ENCODE measurements at places on chromosomes 7 and 10.

GRCh38 chr10:11595395-11595692 is 16.1 kb downstream of the USP6NL start:
- no peak for DNase-seq

GRCh38 chr10:100669616-100670015 is 75.8 kb upstream of the PAX2 start:
- DNase-seq = no peak

DNA sequence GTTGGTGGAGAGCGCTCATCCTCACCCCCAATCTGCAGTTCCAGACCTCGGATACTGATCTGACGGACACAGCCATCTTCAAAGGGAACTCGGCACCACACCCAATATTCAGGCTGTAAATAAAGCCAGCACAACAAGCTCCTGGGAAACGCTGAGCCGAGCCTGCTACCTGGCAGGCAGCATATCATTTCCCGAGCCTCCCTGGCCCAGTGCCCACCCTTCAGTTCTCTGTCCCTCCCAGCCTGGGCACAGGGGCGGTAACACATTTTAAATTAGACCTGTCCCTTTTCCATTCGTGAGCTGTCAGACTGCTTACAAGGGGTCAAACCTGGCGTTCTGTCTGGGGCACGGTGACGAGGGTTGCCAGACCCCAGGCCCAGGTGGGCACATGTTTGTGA is 250.5 kb downstream of the ARHGAP12 start:
- DNase-seq = no peak

GRCh38 chr10:61565819-61566560 is 96.7 kb upstream of the CABCOCO1 start:
- DNase-seq = no peak

- DNase-seq = no peak
Measured at GRCh38 chr7:84809877-84810276, 377.0 kb downstream of the SEMA3D start.

- no peak for DNase-seq
Measured at GRCh38 chr7:142870566-142871259, 14.8 kb downstream of the TRPV6 start.

GRCh38 chr7:119197877-119198527 is 973.5 kb downstream of the ANKRD7 start:
- no peak for DNase-seq

DNA sequence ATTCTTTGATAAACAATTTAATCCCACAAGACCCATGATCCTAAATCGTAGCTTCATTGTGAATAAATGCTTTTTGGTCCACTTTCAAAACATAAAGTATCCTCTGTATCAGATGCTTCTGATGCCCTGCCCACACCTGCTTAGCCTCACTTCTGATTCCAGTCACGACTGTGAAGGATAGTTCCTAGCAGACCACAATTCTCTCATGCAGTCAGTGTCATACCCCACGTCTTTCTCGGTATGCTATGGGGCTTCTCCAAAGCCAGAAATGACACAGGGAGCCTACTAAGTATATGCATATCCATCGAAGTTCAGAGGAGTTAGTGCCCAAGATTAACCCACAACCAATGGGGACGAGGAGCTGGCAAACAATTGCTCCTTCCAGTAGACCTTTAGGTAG is 27.6 kb upstream of the CTNNA3 start:
- no peak for DNase-seq

- DNase-seq = no peak
Measured at GRCh38 chr10:27529010-27529783, 25.1 kb downstream of the RAB18 start.

DNA sequence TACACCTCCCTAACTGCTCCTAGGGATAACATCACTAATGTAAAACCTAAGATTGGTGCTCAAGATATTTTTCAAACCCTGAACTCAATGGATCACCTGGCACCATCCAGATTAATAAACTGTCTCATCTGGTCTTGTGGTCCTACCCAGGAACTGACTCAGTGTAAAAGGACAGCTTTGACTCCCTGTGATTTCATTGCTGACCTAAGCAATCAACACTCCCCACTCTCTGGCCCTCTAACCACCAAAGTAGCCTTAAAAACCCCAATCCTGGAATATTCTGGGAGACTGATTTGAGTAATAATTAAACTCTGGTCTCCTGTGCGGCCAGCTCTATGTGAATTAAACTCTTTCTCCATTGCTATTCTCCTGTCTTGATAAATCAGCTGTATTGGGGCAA is 6.2 kb upstream of the USP54 start:
- no peak for DNase-seq

DNA sequence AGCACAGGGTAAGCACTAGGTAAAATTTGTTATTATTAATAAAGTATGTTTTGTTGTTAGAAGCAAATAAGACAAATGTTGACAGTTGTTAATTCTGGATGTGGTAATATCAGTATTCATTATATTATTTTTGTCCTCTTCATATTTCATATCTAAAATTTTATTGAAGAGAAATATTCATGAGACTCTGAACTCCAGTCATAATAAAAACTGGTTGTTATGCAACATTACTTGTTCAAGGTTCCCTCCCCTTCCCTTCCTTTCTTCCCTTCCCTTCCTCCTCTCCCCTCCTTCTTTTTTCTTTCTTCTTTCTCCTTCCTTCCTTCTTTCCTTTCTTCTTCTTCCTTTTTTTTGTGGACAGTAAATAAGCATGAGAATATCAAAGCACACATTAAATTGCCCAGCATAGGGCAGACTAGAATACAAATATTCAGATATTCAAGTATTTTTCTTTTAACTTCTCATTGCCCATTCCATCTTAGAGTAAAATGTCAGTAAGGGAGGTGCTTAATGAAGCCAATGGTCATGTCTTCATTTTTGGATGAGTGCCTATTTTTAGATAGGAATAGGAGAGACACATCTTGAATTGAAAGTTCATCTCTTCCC is 245.0 kb downstream of the INHBA start:
- DNase-seq = no peak

DNA sequence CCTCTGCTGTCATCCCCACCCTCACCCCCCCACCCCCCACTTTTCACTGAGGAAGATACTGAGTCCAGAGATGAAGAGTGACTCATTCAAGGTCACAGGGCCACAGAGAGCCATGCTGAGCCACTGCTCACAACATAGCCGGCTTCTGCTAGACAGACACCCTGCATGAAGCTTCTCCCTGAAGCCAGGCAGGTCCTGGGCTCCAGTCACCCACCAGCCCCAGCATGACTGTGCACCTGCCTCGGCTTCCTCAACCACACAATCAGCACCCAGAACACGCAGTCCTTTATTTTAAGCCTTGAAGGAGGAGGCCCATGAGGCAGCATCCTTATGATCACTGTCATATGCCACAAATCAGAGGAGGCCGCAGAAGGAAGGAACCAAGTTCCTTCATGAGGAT is 19.2 kb upstream of the PRKAG2 start:
- no peak for DNase-seq

DNA sequence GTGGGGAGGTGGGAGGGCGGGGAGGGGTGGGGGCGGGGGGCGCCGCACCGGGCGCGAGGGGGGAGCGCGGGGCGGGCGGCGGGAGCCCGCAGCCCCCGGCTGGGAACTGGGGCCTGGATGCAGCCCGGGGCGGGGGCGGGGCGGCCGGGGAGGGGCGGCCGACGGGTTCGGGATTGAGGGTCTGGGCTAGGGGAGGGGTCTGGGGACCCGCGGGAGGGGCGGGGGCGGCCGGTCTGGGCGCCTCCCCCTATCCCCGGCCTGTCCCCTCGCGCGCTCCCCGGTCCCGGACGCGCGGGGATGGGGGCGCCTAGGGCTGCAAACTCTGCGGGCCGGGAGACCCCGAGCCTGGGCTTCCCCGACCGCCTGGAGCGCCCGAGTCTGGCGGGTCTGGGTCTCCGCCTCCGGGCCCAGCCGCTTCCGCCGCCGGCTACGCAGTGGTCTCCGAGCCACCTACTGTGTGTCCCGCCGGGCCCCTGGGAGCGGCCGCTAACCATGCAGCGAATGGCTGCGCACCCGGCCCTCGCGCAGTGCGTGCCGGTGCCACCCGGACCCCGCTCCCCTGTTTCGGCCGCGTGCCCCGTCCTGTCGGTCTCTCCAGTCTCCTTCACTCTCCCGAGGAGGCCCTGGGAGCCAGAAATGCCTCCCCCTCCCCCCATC is 375 bp upstream of the FGF8 start:
- no peak for DNase-seq

GRCh38 chr10:107480781-107481180 is 316.3 kb upstream of the SORCS1 start:
- no peak for DNase-seq

DNA sequence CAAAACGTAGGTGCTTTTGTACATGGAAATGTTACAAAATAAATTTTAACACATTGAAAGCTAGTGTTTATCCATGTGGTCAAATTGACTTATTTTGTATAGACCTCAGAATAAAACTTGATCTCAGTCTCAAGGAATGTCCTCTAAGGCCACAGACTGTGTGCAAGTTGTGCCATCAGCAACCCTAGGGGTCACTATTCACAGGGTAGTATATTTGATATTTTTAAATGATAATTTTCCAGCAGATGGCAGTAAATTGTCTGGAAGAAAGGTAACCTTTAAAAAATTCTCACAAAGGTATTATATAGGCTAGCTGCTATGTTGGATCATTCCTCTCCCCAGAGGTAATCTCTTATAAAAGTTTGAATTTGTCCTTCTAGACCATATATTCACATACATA is 12.9 kb upstream of the SNX10 start:
- DNase-seq = no peak

DNA sequence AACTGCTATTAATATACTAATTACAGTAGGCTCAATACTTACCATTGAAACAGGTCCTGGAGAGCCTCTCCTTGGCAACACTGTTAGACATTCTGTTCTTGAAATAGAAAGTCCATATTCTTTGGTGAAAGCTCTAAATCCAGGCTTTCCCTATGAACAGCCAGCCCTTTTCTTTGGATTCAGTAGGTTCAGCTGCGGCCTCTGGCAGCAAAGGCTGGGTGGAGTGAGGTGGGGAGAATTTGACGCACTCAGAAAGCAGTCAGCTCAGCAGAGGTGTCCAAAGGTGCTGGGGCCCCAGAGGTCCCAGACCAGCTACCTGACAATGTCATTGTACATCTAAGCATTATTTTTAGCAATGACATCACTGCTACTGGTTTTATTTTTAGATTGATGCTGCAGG is 146.1 kb downstream of the GRK5 start:
- no peak for DNase-seq

- DNase-seq = no peak
Measured at GRCh38 chr10:95756041-95756761, at the start of gene ENTPD1. TSS of gene ENTPD1 (plus strand) at chr10:95756163. CDS start at chr10:95756240, 77 bp downstream.

DNA sequence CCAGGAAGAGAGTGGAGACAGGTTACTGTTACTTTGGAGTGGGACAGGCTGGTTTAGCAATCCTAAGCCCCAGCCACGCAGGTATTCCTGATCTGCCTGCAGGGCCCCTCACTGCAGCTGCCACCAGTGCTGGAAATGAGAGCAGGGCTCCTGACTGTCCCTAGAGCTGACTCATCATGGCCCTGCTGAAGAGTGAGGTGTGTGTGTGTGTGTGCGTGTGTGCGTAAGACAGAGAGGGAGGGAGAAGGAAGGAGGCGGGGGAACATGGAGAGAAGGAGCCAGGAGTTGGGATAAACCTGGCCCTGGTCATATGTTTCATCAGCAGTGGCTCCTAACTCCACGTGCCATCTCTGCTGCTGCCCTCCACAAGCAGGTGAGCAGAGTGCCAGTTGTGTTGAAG is 3.6 kb downstream of the FOXI2 start:
- DNase-seq = no peak

- DNase-seq = no peak
Measured at GRCh38 chr7:156419782-156420181, 220.8 kb upstream of the RNF32 start.

DNA sequence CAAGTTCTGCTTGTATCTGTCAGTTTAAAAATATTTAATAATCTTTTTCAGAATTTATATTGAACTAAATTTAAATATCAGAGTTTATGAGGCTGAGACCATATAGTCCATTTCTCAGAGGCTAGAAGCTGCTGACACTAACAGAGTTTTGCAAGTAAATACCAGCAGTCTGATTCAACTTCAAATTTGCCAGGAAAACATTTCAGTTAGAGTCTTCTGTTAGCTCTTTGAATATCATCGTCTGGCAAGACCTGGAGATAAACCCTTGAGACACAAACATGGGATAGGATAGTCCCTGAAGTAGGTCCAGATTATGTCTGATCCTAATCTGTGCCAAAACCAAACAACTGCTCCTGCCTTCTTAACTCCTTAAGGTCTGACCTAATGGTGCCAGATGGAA is 472.8 kb upstream of the STEAP1 start:
- no peak for DNase-seq

- DNase-seq = no peak
Measured at GRCh38 chr10:110324805-110325280, 20.1 kb upstream of the SMNDC1 start.

DNA sequence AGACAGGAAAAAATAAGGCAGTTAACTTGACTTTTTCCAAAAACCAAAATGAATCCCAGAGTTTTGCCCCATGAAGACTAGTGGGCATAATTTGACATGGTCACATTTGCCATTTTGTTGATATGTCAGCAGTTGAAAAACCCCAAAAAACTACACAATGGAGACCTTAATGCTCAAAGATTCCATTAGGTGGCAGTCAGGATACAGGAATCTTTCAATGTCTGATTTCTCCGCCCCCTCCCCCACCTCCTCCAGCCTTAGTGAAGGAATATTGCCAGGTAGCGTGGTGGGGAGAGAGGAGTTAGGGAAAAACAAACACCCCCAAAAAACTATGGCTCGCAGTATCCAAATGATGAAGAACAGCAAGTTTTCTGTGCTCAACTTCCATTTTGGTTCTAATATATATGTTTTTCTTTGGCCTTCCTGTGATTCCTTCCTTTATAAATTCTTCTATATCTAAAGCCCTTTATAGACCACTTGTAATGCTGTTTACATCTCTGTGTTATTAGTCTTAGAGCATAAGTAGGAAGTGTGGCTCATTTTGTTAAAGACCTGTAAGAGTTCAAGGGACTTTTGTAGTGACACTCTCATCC is 6.7 kb upstream of the SMNDC1 start:
- DNase-seq = no peak

GRCh38 chr7:4531236-4531635 is 150.9 kb upstream of the FOXK1 start:
- no peak for DNase-seq

GRCh38 chr7:145848691-145849090 is 267.9 kb upstream of the CNTNAP2 start:
- DNase-seq = no peak

GRCh38 chr7:77351539-77352004 is 64.6 kb downstream of the GSAP start:
- peak; percentile 29 for DNase-seq

- no peak for DNase-seq
Measured at GRCh38 chr7:14717816-14718215, 184.7 kb downstream of the DGKB start.

DNA sequence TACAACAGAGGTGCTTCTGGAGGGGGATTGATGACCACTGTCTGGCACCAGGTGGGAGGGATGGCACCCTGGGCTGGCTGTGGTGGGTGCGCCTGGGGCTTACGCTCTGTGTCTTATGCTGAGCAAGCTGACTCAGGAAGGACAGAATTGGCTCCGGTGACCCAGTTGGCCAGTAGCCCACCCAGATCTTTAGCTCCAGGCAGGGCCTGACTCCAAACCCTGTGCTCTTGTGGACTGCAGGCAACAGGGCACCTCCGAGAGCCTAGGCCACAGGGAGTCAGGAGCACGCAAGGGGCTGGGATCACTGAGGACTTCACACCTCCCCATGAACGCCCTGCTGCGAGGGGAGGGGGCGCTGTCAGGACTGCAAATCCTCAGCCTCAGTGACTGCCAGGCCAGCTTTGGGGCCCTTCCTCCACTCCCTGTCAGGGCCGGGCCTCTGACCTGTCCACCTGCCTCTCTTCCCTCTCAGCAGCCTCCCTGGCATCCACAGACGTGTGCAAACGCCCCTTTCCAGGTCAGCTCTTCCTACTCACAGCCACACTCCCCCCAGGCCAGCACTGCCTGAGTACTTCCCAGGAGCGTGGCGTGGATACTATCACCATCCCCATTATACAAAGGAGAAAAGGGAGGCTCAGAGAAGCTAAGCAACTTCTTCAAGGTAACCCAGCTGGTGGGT is 118.7 kb downstream of the SLIT1 start:
- no peak for DNase-seq

Data from activated B cell treated with CpG ODN at 0.5 μM for 24 hours (primary cell).